HTR-8/SVneo (cell line): ENCODE measurements at places on chromosomes 5 and 9.

DNA sequence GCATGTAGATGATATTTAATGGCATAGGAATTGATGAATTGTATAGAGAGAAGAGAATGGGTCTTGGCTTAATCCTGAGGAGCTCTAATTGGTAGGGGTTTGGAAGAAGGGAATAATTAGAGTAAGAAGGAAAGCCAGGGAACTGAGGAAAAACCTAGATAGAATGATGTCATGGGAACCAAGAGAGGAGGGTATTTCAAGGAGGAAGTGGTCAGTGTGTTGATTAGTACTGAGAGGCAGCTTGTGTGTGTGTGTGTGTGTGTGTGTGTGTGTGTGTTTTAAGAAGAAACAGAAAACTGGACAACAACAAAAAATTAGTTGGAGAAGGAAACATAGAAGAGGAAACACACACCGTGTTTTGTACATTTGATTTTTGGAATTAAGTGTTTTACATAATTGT, 42.8 kb downstream of the MAST4 start:
- no peak for DNase-seq

GRCh38 chr5:66378407-66378806, 217.8 kb upstream of the MAST4 start:
- no peak for DNase-seq

DNA sequence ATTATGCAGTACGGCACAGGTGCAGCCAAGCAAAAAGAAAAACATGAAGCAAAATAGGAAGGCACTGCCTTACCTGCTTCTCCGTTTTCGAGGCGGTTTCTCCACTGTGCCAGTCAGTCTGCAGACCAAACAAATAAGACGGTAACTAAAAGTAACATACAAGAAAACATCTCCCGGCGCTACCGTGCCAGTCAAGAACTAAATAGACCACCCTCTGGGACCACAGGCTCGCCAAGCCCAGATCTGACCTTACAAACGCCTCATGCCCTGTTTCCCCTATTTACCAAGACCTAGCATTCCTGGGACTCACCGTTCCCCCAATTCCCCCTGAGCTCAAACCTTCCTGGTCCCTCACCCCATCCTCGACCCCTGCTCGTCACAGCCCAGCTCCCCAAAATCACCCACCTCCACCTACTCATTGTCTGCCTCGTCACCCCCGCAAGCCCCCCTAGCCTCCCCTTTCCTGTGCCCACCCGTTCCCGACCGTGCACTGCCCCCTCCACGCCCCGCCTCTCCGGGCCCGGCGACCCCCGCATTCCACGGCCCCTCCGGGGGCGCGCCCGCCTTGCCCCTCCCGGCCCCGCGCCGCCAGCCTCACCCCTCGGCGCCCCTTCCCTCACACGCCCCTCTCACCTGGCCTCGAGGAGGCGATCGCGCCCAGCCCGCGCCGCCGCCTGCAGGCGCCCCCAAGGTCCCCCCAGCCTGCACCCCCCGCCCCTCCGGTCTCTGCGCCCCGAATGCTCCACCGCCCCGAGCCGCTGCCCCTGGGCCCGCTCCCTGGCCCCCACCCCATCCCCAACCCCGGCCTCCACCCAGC, 560 bp downstream of the SCAI start:
- peak; percentile 4 for DNase-seq

- peak; percentile 75 for DNase-seq
Measured at GRCh38 chr5:154779105-154779504, 23.9 kb downstream of the LARP1 start.

GRCh38 chr9:98917746-98918487, 25.8 kb upstream of the COL15A1 start:
- no peak for DNase-seq

DNA sequence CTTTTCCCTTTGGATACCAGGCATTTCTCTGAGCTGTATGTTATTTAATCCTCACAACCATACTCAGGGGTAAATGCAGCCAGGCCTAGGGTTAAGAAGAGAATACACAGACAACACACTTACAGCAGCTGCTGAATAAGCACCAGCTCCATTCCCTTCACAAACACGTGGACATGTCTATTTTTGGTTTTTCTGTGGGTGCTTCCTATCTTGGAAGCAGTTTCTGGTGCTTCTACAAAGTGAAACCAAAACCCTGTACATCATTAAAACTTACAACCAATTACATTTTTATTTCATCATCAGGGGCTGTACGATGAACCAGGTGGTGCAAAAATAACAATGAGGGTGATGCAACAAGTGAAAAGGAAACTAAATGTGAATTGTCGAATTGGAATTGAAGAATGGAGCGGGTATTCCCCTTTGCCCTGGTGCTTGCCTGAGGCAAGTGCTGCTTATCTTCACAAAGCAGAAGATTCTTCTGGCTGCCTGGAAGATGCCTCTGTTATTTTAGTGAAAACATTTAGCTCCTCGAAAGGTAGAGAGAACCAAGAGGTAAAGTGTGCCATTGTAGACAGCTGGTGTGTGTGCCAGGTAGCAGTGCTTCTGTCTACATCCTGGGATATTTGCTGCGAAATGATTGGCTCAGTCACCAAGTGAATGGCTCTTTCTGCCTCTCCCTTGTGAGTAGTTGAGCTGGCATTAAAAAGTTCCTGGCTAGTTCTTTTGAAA, 18.6 kb upstream of the IFNB1 start:
- no peak for DNase-seq

DNA sequence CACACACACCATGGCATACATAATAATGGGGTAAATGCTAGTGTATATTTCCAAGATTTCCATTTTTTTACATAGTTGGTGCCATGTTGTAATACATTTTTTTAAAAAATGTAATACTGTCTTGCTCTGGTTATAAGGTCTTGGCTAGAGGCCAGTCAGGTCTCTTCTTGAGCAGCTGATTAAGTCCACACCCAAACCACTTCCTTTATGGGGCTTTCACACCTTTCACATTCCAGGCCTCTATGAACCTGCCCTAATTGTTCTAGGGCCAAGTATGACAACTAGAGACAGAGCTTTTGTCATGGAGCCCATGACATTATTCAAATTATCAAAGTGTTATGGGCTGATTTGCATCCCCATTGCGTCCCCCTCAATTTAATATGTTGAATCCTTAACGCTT, 495.6 kb upstream of the CTNND2 start:
- no peak for DNase-seq
